Activated naive CD4-positive, alpha-beta T cell treated with anti-CD3 and anti-CD28 coated beads for 36 hours (primary cell): ENCODE measurements at places on chromosomes 7 and 10.

DNA sequence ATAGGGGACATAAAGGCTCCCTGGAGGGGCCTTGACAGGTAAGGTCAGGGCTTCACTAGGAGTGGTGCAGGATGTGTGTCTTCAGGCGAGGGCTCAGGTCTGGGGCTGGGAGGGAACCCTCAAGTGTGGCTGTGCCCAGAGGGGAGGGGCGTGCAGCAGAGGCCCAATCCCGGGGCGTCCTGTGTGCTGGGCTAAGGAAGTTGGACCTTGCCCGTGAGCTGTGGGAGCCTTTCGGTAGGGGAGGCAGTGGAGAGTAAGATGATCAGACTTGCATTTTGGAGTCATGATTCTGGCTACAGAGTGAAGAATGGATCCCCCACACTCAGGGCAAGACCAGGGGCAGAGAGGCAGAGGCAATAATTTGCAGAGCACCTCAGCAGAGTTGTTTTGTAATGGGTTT, 145.4 kb downstream of the BUB3 start:
- DNase-seq = no peak

- DNase-seq = no peak
These were observed 137.6 kb downstream of the GPAM start for GRCh38 chr10:112045938-112046337.

- DNase-seq = no peak
These were observed 72.3 kb downstream of the ICA1 start for GRCh38 chr7:8189625-8190024.

- no peak for DNase-seq
These were observed 64.0 kb upstream of the SEMA3A start for GRCh38 chr7:84258628-84259027.

DNA sequence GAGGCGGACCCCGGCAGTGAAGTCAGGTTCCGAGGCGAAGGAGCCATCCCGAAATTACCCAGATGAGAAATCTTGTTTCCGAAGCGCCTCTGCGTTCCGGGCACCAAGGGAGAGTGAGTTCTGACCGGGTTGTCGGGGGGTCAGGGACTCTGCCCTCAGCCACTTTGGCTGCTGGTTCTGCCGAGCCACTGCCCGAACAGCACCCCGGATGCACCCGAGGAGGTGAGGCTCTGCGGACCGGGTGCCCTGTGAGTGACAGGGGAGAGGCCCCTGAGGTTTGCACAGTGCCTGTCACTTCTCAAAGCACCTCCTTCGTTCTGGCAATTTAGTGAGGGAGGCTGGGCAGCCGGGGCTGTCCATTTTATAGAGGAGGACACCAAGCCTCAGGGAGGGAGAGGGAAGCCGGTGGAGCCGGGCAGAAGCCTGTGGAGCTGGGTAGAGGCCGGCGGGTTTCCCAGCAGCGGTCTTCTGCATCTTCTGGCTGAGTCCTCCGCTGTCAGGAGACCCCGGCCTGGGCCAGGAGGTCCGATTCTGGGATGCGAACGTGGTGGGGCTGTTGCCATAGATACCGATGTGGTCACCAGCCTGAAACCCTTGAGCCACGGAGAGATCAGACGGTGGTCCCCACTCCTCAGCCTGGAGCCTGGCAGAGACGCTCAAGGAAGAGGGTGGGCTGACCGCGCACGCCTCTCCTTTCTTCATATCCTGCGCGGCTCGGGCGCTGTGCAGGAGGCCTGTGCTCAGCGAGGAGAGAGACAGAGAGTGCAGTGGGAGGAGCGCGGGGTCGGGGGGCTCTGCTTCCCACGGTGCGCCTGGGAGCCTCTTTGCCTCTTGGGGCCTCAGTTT, 18.9 kb upstream of the SHH start:
- DNase-seq = no peak

DNA sequence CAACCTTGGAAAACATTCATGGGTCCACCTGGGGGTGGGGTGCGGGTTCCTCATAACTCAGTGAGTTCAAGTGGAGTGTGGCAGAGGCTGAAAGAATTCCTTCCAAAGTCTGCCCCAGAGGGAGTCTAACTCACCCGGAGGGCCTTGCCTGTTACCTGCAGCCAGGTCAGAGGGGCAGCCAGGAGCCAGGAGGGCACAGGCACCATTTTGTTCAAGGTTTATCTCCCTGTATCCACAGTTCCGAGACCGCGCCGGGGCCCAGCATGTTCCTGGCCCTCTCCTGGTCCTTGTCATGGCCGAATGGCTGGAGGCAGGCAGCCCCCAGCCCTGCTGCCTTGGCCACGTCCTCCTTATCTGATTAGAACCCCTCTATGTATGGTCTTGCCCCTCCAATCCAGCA, 11.4 kb upstream of the DOCK1 start:
- no peak for DNase-seq

DNA sequence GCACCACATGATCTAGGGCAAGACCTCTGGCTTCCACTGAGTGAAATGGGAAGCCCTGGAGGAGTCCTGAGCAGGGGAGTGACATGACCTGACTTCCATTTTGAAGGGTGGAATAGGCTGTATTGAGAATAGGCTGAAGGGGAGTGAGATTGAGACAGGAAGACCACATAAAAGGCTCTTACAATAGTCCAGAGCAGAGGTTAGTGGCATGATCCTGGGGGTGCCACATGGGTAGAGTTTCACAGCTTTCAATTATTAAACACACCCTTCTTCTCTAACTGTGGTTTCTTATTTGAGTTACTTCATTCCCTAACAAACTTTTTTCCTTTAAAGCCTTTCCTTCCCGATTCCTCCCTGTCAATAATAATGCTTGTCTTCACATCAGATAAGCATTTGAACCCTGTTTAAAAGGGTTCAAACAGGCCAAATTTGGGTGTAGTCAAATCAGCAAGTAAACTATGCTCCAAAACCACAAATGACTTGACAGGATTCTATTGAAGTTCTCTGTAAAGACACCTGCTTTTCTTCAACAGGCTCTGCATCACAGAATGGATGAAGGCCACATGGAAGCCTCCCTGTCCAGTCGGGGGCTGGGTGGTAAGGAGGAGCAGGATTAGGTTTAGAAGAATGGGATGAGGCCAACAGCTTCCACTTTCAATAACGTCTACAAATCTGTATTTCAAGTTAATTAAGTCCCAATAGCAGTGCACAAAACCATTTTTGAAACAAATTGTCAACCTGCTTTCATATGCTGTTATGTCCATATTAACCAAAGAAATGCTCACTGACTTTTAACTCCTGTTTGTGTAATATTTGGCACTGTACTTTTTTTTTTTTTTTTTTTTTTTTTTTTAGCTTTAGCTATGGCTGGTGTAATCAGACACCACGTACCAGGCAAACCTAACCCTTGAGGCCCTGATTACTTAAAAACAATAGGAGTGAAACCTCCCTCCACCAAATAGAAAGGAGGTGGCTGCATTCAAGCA, 131.9 kb downstream of the NRCAM start:
- DNase-seq = no peak
